ENCODE measurements at places on chromosomes 2 and 18.

- no peak for DNase-seq
These were observed 179.1 kb downstream of the ZFP36L2 start for GRCh38 chr2:43047187-43047780.

DNA sequence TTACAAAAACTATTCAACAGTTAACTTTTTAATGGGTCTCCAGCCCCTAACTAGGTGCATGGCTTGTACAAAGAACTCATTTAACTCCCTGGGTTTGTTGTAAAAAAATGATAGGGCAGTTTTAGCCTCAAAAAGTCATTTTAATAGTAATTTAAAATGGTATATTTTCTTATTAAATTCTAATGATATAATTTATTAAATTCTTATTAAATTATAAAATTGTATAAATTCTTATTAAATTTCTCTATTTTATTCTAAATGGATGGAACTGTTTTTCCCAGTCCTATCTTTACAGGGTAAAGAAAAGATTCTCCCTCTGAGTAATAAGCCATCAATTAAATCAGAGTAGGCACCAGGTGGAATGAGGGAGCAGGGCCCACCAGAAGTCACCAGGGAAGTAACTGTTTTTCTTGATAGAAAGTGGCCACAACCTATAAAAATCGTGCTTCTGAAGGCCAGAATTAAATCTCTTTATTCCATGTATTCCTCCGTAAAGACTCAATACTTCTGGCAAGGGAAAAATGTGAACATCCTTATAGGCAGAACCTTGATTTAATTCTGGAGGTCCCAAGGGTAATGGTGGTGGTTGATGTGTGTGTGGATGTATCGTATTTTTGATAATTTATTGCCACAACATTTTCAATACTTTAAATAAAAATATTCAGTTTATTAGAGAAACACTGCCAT, 814 bp downstream of the FKBP7 start:
- DNase-seq = peak; percentile 8

DNA sequence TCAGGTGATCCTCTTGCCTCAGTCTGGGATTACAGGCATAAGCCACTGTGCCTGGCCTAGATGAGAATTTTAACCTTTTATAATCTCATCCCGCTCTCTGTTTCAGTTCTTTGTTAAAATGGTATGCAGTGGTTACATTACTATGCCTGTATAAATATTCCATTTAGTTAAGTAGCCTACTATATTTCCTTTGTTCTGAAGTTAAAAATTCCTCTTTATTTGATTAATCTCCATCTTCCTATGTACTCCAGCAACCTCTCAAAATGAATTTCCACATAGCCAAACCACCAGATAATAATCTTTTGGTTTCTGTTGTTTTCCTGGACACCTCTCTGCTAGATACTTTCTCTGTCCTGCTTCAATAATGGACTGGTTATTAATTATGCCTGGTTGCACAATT, 15.8 kb downstream of the RAB10 start:
- DNase-seq = no peak

GRCh38 chr2:24083567-24084385, 858 bp downstream of the TP53I3 start:
- peak; percentile 63 for DNase-seq

DNA sequence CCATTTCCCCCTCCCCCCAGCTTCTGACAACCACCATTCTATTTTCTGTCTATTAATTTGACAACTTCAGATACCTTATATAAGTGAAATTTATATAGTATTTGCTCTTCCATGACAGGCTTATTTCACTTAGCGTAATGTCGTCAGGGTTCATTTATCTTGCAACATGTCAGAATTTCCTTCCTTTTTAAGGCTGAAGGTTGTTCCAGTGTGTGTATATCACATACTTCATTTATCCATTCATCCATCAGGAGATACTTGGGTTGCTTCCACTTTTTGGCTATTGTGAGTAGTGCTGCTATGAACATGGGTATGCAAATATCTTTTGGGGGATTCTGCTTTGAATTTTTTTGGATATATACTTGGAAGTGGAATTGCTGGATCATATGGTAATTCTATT, 7.4 kb downstream of the BCL2L11 start:
- DNase-seq = no peak

DNA sequence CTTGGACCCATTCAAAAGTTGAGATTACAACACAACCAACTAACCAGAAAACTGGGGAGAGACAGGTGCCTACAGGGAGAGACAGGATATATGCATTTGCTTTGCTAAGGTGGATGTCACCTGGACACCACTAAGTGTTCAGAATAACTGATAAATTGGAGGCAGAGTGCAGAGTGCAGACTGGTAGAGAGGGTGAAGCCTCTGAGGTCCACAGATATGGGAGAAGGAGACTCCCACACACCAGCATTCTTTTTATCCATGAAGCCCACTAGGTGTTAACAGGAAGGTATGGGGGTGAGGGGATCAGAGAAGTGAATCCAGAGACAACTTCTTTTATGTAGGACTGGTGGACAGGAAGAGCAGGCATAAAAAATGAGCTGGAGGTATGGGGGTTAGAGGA, 1310.0 kb upstream of the ZEB2 start:
- no peak for DNase-seq

- no peak for DNase-seq
These were observed 441.3 kb downstream of the RND3 start for GRCh38 chr2:150046211-150046610.

DNA sequence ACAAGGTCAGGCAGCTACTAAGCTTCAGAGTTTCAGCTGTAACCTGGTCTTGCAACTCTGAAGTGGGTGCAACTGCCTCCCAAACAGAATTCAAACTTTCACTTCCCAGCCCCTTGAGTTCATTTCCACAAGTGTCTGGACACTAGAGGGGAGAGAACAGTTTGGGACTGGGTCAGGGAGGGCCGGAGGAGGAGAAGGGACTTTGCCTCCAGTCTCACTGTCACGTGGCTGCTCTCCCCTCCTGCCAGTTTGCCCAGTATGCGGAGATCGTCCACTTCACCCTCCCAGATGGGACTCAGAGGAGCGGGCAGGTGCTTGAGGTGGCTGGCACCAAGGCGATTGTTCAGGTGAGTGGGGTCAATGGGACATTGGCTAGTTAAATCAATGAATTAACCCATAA, 20.6 kb upstream of the ANKRD53 start:
- DNase-seq = no peak

- no peak for DNase-seq
These were observed 660.6 kb downstream of the RNF144A start for GRCh38 chr2:7577769-7578168.

DNA sequence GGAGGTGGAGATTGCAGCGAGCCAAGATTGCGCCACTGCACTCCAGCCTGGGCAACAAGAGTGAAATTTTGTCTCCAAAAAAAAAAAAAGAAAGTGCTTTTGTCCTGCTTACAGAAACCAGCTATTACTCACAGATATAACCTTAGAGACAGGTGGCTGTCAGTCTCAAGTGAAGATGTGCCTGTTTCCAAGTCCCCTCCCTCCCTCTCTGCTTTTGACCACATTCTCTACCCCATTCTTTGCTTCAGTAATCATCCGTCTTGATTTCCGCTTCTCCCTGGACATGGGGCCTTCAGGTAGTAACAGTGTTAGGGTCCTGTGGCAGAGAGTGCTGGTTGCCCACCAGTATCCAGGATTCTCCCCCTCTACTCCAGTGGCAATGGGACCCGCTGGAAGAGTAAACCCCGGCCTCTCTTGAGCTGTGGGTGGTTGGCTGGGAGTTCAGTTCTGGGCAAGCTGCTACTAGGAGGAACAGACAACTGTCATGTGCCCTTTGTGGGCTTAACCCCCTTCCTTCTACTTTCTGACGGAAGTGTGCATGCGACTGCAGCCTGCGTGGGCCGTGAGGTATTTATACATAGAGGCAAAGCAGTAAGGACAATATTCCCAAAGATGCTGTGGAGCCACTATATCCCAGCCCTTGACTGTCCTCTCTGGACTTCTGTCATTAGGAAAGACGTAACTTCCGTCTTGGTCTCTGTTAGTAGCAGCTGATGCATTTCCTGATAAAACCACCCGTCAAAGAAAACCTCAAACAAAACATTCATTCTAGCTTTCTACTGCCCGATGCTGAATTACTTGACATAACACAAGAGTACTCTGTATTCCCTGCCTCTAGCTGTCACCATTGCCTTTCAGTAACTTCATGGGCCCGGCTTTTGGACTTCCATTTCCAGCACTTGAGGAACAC, 17.8 kb downstream of the PDCL3 start:
- peak; percentile 55 for DNase-seq

DNA sequence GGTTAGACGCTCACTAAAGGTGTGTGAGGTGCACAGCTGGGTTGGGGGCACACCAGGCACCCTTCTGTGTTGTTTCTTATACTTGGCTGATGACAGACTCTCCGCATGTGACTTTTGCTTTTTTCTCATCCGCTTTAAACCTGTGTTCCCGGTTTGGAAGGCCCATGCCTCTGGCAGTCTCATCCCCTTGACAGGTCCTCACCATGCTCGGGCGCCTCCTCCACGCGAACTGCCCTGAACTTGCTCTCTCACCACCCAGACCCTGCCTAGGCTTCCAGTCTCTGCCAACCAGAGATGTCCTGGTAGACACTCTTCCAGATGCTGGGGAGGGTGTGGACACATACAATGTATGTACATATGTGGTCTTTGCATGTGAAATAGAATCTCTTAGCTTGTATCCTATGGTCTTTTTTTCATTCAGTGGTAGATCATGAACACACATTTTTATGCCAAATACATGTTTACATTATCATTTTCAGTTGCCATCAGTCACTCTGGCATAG, 79.8 kb downstream of the LIMS1 start:
- DNase-seq = no peak

DNA sequence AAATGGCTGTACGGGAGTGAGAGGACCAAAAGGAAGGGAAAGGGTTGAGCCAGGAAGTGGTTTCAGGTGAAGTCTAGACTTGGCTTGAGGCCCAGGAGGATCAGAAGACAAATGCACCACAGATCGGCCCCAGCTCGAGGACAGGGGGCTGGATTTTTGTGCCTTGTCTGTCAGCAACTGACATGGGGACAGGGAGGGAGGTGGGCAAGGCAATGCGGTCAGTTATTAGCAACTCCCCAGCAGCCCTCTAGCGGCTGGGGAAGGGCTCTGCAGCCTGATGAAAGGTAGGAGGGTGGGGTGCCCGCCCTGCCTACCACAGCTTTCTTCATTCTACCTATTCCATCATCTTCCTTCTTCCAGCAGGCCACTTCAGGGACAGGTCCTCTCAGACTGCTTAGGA, 50.0 kb downstream of the CPO start:
- DNase-seq = peak; percentile 25

- no peak for DNase-seq
These were observed 59.0 kb downstream of the BARD1 start for GRCh38 chr2:214750529-214750928.

- no peak for DNase-seq
These were observed 1.2 kb upstream of the ZCCHC2 start for GRCh38 chr18:62521593-62521992.

DNA sequence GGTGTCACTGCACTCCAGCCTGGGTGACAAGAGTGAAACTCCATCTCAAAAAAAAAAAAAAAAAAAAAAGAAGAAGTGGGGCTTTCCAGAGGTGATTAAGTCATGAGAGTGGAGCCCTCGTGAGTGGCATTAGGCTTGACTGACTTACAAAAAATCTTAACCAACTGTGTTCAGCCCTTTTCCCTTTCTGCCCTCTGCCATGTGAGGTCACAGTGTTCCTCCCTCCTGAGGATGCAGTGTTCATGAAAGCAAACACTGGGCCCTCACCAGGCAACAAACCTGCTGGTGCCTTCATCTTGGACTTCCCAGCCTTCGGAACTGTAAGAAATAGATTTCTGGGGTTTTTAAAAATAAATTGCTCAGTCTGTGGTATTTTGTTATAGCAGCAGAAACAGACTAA, 37.0 kb upstream of the METTL21A start:
- DNase-seq = no peak

- DNase-seq = no peak
These were observed 97.7 kb downstream of the XRCC5 start for GRCh38 chr2:216206821-216207220.

DNA sequence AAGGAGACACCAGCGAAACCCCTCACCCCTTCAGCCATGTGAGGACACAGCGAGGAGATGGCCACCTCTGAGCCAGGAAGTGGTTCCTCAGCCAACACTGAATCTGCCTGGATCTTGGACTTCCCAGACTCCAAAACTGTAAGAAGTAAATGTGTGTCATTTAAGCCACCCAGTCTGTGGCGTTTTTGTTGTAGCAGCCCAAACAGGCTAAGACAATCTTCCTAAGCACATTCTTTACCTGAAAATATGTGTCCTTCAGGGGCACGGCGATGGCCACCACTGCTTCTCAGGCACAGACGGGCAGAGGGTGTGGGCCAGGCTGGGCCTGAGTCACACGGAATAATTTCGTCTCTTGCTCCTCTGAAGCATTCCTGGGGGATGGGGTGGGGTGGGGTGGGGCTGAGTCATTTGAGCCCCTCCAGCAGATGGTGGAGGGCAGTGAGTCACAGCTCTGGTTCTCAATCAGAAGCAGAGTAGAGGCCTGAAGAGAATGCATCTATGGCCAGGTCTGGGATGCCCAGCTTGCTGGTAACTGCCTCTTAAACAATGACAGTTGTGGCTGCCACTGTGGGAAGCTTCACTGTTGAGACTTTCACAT, 142.4 kb downstream of the CAPN13 start:
- DNase-seq = peak; percentile 63

- DNase-seq = no peak
These were observed 35.8 kb downstream of the HS1BP3 start for GRCh38 chr2:20615068-20615465.

DNA sequence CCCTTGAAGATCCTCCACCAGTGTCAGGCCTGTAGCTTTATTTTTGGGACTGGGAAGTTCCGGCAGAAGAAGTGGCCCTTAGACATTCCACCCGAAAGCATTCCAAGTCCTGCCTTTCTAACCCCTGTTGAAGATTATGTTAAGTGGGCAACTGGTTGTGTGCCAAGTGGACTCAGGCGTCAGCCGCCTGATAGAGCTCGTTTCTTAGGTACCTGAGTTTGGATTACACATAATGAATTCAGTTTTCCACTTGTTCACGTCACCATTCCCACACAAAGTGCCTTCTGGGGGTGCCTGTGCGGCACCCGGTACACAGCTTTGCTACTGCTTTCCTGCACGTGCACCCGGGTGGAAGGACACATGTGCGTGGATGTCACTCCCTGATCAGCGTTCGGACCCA, 156.5 kb downstream of the PTGR3 start:
- no peak for DNase-seq

- no peak for DNase-seq
These were observed 47.5 kb upstream of the SP3 start for GRCh38 chr2:174012347-174013314.

DNA sequence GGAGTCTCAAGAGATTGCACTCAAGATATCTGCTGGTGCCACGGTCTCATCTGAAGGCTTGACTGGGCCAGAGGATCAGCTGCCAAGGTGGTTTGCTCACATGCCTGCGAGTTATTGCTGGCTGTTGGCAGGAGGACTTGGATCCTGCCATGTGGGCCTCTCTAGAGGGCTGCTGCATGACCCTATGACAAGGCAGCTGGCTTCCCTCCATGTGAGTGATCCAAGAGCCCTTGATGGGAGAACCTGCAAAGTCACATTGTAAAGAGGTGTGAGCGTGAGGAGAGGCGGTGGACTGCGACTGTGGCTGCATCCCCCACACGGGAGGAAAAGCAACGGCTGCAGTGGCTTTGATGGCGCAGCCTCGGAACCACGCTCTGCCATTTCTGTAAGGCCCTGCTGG, 4.0 kb upstream of the ALLC start:
- no peak for DNase-seq

Measured in kidney capillary endothelial cell (primary cell).